ENCODE measurements at places on chromosomes 11 and 22.

GRCh38 chr11:94574193-94574961, 7.2 kb downstream of the PIWIL4 start:
- no peak for DNase-seq

DNA sequence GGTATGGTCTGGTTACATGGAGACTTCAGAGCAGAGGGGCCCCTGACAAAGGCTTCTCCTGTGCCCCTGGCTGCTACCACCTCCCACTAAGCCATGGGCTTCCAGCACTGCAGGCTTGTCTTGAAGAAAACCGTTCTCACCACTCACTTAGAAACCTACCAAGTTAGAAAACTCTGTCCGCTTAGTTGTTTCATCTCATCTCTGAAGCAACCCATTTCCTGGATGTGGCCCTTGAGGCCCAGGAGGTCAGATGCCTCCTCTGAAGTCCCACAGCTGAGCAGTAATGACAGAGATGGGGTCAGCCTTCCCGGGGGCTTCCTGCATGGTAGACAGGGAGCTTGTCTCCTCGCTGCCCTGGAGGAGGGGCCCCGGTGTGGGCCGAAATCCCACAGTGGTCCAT, 12.9 kb downstream of the CSF2RB start:
- no peak for DNase-seq

GRCh38 chr22:23013612-23014011, 56.7 kb upstream of the GNAZ start:
- DNase-seq: no peak

- DNase-seq: peak; percentile 78
Measured at GRCh38 chr11:60970369-60970774, 1.1 kb upstream of the CD6 start.

- no peak for DNase-seq
Measured at GRCh38 chr11:11230802-11231562, 122.1 kb downstream of the CSNK2A3 start.

DNA sequence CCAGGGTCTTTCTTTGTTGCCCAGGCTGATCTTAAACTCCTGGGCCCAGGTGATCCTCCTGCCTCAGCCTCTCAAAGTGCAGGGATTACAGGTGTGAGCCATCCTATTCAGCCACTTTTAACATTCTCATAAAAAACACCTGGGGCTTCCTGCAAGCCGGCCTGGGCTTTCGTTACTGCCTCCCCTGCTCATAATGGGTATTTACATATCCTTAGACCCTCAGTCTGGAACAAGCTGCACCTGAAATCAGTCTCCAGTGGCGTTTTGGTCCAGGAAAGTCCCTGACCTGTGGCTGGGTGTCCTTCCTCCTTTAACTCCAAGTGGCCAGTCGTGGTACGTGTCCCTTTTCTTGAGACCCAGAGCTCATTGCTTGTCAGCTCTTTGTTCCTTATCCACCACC, 320.7 kb downstream of the TMEM135 start:
- DNase-seq: no peak

GRCh38 chr11:125210066-125210465, 45.5 kb downstream of the PKNOX2 start:
- no peak for DNase-seq

GRCh38 chr11:12581923-12582322, 92.3 kb upstream of the TEAD1 start:
- no peak for DNase-seq

- DNase-seq: no peak
Measured at GRCh38 chr11:109317726-109318125, 104.3 kb upstream of the C11orf87 start.

DNA sequence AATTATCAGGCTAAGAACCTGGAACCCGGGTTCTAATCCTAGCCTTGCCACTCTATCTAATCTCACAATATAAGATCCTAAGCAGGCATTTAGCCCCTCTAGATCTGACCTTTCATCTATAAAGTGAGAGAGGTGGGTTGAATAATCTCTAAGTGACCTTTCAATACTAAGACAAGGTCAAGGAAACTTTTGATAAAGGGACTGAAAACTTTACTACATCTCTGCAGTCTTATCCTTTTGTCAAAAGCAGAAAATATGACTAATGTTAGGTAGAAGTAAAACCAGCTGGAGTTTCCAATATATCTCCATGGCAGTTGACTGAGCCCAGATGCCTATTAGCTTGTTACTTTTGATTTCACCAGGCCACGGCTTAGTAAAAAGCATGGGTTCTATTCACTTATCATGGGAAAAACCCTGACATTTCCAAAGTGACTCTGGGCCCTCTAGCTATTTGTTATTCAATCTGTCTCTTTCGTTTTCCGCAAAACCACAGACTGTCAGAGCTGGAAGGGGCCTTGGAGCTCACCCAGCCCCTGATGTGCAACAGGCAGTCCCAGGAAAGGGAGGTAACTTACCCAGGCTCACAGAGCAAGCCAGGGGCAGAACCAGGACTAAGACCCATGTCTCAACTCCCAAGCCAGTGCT, 75.8 kb downstream of the RAB30 start:
- no peak for DNase-seq

- no peak for DNase-seq
Measured at GRCh38 chr22:28802595-28803123, 2.3 kb upstream of the XBP1 start.

- no peak for DNase-seq
Measured at GRCh38 chr11:107996006-107996776, 12.5 kb upstream of the CUL5 start.

DNA sequence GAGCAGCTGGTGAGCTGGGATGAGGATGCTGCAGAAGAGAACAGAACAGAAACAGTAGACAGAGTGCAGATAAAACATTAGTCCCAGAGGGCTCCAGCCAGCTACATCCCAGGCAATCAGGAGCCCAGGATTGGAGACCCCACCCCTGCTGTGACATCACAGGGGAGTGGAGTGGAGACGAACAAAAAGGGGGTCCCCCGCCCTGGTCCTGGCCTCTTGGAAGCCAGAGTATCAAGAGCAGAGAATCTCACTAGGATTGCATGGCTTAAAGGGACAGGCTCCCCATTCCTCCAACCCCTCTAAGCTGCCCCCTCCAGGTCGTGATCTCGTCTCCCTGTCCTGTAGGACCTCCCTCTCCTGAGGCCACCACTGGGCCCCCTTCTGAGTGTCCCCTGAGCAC, at the start of gene P2RX3:
TSS of gene P2RX3 (plus strand) at position 211 of the 400 bp plus-strand sequence. CDS start 199 bp downstream, outside the sequence.
- DNase-seq: no peak

- DNase-seq: no peak
Measured at GRCh38 chr11:32121012-32121411, 30.1 kb downstream of the RCN1 start.

- DNase-seq: no peak
Measured at GRCh38 chr22:26236991-26237390, 67.7 kb downstream of the SEZ6L start.

- DNase-seq: no peak
Measured at GRCh38 chr11:12291766-12292165, 85.6 kb upstream of the PARVA start.

DNA sequence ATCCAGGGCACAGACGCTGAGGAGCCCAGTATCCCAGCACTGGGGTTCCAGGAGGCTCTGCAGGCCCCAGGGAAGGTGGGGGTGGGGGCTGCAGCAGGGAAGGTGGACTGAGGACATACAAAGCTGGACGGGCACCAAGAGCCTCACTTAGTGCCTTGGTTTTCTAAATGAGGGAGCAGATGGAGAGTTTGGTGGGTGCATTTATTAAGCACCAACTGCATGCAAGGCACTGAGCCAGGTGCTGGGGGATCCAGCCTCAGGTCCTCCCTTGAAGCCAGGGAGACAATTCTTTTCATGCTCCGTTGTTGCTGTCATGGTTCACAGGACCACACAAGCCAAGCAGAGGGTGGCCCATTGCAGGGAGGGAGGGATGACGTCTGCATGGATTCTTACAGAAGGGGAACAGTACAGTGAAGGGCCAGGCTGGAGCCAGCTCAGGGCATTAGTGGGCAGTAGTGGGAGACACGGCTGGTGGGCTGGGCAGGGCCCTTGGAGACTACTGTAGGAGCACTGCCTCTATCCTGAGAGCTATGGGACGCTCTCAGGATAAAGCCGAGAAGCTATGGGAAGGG, 65.0 kb downstream of the MACROD1 start:
- no peak for DNase-seq

DNA sequence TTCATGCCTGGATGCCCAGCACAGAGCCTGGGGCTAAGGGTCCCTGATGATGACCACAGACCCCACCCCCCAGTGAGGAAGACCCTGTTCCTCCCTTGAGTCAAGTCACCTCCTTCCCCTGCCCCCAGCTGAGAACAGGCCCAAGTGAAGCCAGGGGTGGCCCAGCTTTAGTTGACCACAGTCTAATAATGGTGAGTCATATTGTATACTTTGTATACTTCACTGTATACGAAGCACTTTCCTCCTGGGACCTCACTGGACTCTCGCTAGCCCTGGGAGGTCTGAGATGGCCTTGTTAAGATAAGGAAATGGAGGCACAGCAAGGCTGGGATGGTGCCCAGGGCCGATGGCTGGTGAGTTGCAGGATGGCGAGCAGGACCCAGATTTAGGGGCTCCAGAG, 3.7 kb upstream of the FLRT1 start:
- no peak for DNase-seq

DNA sequence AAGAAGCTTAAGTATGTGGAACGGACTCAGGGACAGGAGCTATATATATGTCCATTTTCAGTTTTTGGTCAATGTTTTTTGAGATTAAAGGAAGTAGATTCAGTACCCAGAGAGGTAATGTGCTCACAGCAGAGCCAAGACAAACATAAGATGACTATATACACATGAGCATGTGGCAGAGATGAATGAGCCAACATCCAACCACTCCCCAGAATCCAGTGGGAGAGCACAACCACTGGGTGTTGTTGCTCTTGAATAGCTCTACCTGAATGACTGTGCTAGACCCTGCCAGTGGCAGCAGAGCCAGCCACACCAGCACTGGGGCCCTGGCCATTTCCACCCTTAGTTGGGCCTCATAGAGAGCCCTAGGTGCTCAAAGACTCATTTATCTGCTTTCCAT, 10.7 kb upstream of the SYTL2 start:
- no peak for DNase-seq

DNA sequence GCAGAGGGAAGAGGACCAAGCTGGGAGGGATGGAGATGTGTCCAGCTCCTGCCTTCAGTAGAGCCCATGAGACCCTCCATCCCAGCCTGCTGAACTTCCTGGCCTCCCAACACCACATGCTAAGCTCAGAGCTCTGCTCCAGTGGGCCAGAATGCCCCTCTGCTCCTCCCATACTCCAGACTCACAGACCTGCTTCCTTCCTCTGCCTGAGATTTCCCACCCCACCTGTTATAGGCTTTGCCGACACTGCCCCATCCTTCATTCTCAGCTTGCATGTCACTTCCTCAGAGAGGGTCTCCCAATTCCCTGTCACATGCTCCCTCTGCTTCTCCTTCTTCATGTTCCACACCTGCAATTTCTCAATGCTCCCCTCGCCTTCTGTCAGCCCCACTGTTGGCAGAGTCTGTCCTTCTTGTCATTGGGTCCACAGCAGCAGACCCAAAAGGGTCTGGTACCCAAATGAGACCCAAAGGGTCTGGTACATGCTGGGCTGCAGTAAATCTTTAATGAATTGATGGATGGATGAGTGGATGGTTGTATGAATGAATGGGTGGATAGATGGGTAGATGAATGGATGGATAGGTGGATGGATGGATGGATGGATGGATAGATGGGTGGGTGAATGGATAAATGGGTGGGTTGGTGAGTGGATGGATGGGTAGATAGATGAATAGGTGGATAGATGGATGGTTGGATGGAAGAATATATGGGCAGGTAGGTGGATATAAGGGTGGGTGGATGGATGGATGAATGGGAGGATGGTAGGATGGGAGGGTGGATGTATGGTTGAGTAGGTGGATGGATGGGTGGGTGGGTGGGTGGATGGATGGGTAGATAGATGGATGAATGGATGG, 105.3 kb upstream of the FGF3 start:
- DNase-seq: no peak

DNA sequence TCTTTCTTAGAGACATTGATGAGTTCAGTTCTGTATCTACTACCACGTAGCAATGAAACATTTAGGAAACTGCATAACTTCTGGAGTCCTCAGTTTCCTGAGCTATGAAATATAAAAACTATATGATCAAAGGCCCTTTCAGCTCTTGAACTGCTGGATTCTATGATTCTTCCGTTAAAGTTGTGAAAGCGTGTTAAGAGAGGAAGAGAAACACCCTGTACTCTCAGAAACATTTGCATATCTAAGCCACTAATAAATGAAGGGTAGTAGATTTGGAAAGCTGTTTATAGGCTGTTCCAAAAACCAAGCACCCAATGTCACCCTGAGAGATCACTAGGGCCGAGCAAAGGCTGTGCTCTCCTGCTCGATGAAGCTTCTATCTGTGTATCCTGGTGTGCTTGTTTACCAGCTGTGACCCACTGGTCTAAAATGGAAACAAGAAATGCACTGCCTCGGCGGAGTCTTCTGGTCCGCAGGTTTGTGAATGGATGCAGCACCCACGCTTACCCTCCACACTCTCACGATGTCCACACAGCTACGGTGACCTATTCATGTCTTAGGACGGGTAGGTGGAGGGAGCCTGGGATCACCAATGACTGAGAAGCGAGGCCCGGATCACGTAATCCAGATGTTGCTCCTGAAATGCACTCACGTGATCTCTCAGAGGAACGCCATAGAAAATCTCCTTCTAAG, 325.8 kb downstream of the OPCML start:
- no peak for DNase-seq

- DNase-seq: no peak
Measured at GRCh38 chr11:116500947-116501602, 271.7 kb downstream of the BUD13 start.

- DNase-seq: no peak
Measured at GRCh38 chr11:28460348-28460747, 352.2 kb downstream of the METTL15 start.

DNA sequence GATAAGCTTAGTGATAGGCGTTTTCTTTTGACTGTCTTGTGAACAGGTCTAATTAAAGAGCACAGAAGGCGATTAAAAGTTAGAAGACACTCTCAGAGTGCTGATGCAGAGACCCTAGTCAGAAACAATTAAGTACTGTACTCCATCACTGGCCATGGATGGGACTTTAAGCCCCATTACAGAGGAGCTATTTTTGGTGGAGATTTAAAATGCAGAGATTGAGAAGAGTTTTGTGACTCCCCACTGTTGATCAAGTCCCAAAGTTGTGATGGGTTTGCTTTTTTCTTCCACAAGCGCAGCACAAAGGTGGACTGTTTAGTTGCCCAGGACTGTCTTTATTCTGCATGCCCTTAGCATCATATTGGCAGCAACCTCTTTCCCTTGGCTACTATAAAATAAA, 978 bp downstream of the LUZP2 start:
- no peak for DNase-seq
